IPS DF 6.9 (cell line): ENCODE measurements at places on chromosomes 2 and 18.

DNA sequence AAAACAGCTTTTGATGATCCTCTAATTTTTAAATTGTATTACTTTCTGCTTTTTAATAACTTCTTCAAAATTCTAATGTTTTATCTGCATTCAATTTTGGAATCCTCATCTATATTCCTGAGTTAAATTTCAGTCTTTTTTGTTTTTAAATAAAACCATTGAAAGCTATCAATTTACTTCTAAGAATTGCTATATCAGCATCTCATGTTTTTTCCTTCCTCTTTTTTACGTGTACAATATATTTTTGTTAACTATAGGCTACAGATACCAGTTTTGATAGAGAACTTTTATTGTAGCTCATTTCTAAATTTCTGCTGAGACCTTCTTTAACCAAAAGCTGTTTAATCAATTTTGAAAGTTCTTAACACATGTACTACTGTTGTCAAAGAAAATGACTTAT lies 84.5 kb downstream of the SS18 start:
- DNase-seq, result no peak

DNA sequence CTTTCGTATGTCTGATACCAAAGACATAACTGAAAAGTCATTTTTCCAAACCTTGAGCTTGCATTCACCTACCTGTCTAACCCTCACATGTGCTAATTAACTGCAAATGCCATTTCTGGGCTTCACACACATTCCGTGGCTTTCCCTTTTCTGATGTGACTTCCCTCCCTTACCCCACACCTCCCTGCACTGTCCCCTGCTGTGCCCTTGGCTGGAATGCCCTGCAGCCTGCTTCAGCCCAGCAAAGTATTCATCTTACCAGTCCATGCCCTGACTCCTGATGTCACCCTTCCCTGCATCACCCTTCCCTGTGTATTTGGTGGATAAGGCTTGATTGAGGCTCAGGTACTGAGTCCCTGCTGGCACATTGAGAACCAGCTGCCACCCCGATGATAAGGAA lies 12.2 kb downstream of the RETSAT start:
- no peak for DNase-seq

- DNase-seq, result no peak
Measured at GRCh38 chr2:62309081-62309464, 113.2 kb downstream of the B3GNT2 start.

DNA sequence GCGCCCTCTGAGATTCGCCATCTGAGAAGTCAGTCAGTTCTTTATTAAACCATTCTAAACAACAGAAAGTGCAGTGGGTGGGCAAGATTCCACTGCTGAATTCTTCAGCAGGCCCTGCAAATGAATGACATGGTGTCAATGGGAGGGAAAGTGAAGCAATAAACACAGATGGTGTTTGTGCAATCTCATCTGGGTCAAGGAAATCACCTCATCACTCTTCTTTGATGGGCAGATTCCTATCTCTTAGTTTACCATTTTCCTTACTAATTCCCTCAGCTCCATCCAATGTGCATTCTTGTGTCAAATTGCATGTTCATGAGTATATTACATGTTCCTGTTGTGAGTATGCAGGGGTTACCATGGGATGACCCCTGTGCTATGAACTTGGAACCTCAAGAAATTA lies 100.7 kb upstream of the CYP1B1 start:
- no peak for DNase-seq

DNA sequence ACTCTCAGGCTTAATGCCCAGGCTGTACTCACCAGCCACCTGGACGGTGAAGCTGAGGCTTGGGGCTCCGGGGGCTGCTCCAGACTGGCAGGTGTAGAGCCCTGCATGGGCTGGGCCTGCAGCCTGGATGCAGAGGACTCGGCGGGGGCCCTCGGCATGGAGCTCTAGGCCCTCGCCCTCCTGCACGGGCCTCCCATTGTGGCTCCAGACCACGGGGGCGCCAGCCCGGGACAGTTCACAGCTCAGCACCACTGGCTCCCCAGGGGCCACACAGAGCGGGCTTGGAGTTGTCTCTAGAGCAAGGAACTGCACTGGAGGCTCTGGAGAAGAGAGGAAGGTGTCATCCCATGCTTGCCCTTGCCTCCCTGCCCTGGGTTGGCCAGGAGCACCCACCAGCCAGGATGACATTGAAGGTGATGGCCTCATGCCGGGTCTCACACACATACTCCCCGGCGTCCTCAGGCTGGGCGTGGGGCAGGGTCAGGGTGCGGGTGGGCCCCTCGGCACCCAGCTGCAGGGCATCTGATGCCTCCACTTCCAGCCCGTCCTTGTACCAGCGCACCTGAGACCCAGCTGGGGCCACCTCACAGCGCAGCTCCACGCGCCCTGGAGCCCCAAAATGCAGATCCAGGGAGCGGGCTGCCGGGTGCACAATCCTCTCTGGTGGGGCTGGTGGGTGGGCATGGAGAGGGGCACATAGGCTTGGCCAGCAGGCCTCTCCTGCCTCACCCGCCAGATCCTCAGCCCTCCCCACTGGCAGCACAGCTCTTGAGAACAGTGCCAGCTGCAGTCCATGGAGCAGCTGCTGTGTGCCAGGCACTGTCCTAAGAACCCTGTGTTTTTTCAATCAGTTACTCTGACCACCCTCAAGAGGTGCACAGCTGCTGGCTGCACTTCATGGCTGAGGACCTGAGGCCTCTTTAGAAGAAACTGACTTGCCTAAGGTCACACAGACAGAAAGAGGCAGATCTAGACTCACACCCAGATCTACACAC lies 13.3 kb downstream of the OBSL1 start:
- no peak for DNase-seq

GRCh38 chr2:128178650-128179460 lies 87.9 kb downstream of the UGGT1 start:
- DNase-seq, result peak; percentile 16

- no peak for DNase-seq
Measured at GRCh38 chr2:19036091-19036490, 322.3 kb downstream of the OSR1 start.

GRCh38 chr2:31983762-31984467 lies 26.9 kb downstream of the MEMO1 start:
- no peak for DNase-seq

- no peak for DNase-seq
Measured at GRCh38 chr2:112199188-112199587, 55.7 kb downstream of the ZC3H8 start.

GRCh38 chr2:170455617-170456426 lies 259.3 kb upstream of the SP5 start:
- DNase-seq, result no peak

- no peak for DNase-seq
Measured at GRCh38 chr2:186325827-186326535, 160.1 kb upstream of the ZC3H15 start.

- DNase-seq, result no peak
Measured at GRCh38 chr2:19654310-19655090, 247.3 kb downstream of the TTC32 start.

DNA sequence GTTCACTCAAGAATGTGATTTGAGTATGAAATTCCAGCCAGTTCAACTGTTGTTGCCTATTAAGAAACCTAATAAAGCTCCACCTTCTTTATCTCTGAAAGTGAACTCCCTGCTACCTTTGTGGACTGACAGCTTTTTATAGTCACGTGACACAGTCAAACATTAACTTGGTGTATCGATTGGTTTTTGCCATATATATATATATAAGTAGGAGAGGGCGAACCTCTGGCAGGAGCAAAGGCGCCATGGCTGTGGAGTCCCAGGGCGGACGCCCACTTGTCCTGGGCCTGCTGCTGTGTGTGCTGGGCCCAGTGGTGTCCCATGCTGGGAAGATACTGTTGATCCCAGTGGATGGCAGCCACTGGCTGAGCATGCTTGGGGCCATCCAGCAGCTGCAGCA lies at the start of gene UGT1A1:
Gene UGT1A1, plus strand, starts transcription at position 228 of the 400 bp plus-strand sequence. Its CDS starts 18 bp downstream, at position 246.
- no peak for DNase-seq

DNA sequence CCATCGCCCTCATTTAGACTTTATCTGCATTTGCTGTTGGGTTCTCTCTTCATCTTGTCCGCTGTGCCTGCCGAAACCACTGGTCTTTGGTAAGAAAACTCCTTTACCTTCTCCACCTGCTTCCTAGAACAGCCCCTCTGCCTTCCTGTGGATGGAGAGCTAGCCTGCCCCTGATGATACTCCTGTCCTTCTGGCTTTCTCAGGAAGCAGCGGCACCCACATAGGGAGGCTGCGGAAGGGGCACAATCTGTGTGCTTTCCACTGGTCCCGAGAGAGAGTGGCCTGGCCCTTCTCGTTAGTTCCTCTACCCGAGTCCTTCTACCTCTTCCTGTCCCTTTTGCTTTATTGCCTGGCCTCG lies 80.3 kb upstream of the RBM44 start:
- no peak for DNase-seq

DNA sequence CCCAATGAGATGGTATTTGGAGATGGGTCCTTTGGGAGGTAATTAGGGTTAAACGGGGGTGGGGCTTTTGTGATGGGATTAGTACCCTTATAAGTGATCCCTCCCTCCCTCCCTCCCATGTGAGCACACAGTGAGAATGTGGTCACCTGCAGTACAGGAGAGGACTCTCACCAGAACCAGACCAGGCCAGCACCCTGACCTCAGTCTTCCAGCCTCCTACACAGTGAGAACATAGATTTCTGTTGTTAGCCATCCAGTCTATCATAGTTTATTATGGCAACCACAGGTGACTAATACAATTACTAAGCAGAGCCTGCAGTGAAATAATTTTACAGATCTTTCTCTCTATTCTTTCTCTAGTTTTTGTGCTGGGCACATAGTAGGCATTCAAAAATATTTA lies 137.7 kb upstream of the PKDCC start:
- DNase-seq, result no peak
